ENCODE measurements at places on chromosomes 1 and 21.

DNA sequence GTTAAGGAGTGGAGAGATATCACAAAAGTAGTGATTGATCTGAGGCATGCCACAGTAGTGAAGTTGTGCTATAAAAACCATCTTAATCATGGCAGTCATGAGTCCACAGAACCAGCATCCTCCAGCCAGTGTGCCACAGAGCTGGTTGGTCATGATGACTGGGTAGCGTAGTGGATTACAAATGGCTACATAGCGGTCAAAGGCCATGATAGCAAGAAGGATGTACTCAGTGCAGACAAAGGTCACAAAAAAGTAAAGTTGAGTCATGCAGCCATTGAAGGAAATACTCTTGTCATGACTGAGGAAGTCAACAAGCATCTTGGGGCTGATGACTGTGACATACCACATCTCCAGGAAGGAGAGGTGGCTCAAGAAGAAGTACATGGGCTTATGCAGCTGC lies 6.7 kb downstream of the OR6Y1 start:
- DNase-seq: no peak

GRCh38 chr1:93159337-93159736 lies 20.9 kb downstream of the TMED5 start:
- no peak for DNase-seq

DNA sequence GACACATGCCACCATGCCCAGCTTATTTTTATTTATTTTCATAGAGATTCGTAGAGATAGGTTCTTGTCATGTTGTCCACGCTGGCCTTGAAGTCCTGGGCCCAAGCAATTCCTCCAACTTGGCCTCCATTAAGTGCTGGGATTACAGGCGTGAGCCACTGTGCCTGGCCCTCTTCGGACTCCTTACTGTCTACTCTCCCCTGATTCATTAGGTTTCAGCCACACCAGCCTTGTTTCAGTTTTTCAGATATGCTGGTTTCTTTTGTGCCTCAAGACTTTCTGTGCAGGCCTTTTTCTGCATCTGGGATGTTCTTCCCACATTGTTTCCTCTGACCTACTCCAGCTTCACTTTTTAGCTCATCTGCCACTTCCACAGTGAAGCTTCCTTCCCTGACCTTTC lies 85.4 kb downstream of the CACNA1E start:
- no peak for DNase-seq

DNA sequence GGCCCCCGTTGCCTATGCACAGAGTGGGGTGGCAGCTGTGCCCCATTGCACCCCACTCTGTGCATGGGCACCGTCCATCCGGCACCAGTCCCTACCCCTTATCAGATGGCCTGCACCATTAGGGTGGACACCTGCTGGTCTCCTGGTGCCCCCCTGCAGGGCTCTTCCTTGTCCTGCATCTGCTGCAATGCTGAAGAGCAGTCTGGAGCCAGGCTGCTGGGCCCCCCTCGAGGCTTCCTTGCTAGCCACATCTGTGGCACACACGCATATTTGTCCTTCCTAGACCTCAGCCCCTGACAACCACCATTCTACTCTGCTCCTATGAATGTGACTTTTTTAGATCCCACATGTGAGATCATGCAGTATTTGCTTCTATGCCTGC lies 56.4 kb downstream of the COL18A1 start:
- no peak for DNase-seq
